Hypothalamus (tissue), 51 donors: ENCODE measurements at places on chromosomes 11 and 22.

DNA sequence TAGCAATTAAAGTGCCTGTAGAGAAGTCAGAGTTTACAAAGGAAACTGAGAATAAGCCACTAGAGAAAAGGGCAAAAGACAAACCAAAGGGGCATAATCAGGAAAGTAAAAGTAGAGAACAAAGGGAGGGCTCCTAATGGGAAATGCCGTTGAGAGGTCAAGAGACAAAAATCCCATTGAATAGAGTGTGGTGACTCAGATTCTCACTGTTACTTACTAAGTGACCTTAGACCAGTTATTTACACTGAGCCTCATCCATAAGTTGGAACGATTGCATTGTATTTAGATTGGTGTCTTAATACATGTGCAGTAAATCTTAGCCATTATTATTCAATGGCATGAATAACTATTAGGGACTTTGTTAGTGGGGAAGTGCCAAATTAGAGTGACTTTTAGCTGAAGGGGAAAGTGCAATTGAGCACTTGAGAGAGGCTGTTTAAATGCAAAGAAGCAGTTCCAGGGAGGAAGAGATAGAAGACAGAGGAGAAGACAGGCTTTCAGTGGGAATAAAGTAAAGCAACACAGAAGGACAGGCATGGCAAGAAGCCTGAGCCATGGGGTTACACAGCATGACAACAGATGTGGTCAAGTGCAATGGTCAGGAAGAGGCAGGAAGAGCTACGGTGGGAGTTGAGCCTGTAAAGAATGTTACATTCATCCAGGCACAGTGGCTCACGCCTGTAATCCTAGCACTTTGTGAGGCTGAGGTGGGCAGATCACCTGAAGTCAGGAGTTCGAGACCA is 82.6 kb downstream of the UBASH3B start:
- DNase-seq, result no peak

GRCh38 chr11:62664405-62665074 is 470 bp downstream of the C11orf98 start:
- DNase-seq, result peak; percentile 62

GRCh38 chr22:39283322-39284141 is 35.9 kb downstream of the RPL3 start:
- DNase-seq, result peak; percentile 57

DNA sequence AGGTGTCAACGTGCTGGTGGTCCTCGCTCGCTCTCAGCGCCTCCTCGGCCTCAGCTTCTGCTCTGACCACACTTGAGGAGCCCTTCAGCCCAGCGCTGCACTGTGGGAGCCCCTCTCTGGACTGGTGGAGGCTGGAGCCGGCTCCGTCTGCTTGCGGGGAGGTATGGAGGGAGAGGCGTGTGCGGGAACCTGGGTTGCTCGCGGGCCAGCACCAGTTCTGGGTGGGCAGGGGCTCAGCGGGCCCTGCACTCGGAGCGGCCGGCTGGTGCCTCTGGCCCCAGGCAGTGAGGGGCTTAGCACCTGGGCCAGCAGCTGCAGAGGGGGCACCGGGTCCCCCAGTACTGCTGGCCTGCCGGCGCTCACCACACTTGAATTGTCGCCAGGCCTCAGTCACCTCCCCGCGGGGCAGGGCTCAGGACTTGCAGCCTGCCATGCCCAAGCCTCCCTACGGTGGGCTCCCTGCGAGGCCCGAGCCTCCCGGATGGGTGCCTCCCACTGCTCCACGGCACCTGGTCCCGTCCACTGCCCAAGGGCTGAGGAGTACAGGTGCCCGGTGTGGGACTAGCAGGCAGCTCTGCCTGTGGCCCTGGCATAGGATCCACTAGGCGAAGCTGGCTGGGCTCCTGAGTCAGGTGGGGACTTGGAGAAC is 7.6 kb upstream of the CYP2D6 start:
- no peak for DNase-seq

GRCh38 chr11:35650467-35650866 is 12.1 kb upstream of the TRIM44 start:
- no peak for DNase-seq

- DNase-seq, result no peak
Measured at GRCh38 chr22:49292909-49293308, 534.8 kb downstream of the BRD1 start.

DNA sequence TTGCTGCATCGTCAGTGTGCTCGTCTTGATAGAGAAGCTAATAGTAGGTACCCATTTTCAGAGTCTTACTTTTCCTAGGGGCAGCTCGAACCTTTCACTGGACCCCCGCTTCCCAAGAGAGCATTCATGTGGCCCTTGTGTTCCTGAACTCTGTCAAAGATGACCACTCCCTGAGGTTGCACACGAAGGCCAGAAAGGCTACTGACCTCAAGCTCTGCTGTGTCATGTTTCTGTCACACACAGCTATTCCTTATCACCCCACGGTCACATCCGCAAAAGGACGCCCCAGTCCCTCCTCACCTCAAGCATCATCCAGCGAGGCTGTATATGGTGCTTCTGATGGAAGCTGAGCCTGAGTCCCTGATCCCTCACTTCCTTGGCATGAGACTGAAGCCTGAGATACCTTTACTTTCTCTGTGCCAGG is 171.5 kb downstream of the LDLRAD3 start:
- DNase-seq, result no peak
